ENCODE measurements at places on chromosomes 4 and X. TPM values are rescaled to one million over a fixed set of nuclear protein-coding genes. Genes with fewer than 3 reads are reported as not detected.

GRCh38 chrX:110675886-110676285, 119.7 kb downstream of the CHRDL1 start:
- H3K4me1 ChIP-seq, result no peaks in the 10 kb centered on the region
- no peak for DNase-seq
- H3K36me3 ChIP-seq, result no peaks in the 10 kb centered on the region
- H3K27ac ChIP-seq, result no peak overlapping the region
- no peaks in the 10 kb centered on the region for H3K27me3 ChIP-seq
- H3K4me3 ChIP-seq, result no peak overlapping the region

Gene FNIP2
- total RNA-seq, result 65.1 TPM

Gene ADAMTS3
- 4.2 TPM for total RNA-seq

DNA sequence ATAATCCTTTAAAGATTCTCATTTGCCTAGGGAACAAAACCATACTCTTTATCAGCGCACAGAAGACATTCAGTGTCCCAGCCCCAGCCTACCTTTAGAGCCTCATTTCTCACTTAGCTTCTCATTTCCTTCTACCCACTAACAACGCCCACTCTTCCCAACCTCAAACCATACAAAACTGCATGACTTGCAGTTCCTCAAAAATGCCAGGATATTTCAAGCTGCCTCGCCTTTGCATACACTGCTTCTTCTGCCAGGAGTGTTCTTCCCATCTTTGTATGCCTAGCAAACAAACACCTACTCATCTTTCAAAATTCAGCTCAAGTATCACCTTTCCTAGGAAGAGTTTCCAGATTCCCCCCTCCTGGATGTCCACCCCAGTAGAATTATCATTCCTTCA, 129.9 kb upstream of the ADGRL3 start:
- H3K27me3 ChIP-seq, result no peaks in the 10 kb centered on the region
- H3K4me1 ChIP-seq, result no peaks in the 10 kb centered on the region
- no peak overlapping the region for H3K27ac ChIP-seq
- no peak for DNase-seq

Gene DDX53
- not detected for total RNA-seq

DNA sequence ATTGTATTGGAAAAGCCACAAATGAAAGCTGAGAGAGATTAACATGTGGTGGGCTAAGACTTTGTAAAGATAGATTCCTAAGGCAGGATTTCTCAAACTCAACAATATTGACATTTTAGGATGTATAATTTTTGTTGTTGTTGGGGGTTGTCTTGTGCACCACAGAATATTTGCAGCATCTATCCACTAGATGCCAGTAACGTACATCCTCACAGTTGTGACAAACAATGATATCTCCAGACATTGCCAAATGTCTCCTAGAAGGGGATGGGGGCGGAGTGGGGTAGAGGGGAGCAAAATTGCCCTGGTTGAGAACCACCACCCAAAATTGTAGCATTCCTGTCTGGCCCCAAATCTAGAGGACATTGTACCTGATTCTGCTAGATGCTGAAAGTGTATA, 14.7 kb upstream of the CBR4 start:
- H3K4me1 ChIP-seq, result no peaks in the 10 kb centered on the region
- H3K4me3 ChIP-seq, result no peak overlapping the region
- H3K36me3 ChIP-seq, result no peaks in the 10 kb centered on the region
- H3K27me3 ChIP-seq, result no peaks in the 10 kb centered on the region
- no peak overlapping the region for H3K27ac ChIP-seq
- no peak for DNase-seq

Gene SPANXN3
- not detected for total RNA-seq

- H3K27me3 ChIP-seq, result peaks cover 8% of the 10 kb centered on the region
- H3K4me1 ChIP-seq, result no peaks in the 10 kb centered on the region
- H3K36me3 ChIP-seq, result no peaks in the 10 kb centered on the region
Measured at GRCh38 chr4:3869661-3870566, 103.7 kb downstream of the ADRA2C start.

Gene HAUS3
- 12.1 TPM for total RNA-seq

DNA sequence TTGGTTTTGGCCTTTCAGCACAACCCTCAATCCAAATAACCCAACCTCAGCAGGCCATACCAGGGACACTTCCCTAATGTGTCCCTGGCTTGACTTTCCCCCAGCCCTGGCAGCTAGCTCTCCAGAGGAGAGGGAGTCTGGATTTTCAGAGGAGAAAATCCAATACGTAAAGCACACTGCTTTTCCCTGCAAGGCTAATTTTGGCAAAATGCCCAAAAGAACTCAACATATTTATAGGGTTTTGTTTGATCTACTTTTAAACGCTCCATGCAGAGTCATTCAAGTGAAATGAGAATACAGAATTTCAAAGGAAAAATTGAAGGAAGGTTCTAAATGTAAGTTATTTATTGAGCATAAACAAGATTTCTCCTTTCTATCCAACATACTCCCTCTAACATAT, 167.2 kb downstream of the SH3KBP1 start:
- H3K36me3 ChIP-seq, result no peaks in the 10 kb centered on the region
- peaks cover 2% of the 10 kb centered on the region for H3K27me3 ChIP-seq
- DNase-seq, result peak; percentile 68
- H3K27ac ChIP-seq, result no peak overlapping the region

DNA sequence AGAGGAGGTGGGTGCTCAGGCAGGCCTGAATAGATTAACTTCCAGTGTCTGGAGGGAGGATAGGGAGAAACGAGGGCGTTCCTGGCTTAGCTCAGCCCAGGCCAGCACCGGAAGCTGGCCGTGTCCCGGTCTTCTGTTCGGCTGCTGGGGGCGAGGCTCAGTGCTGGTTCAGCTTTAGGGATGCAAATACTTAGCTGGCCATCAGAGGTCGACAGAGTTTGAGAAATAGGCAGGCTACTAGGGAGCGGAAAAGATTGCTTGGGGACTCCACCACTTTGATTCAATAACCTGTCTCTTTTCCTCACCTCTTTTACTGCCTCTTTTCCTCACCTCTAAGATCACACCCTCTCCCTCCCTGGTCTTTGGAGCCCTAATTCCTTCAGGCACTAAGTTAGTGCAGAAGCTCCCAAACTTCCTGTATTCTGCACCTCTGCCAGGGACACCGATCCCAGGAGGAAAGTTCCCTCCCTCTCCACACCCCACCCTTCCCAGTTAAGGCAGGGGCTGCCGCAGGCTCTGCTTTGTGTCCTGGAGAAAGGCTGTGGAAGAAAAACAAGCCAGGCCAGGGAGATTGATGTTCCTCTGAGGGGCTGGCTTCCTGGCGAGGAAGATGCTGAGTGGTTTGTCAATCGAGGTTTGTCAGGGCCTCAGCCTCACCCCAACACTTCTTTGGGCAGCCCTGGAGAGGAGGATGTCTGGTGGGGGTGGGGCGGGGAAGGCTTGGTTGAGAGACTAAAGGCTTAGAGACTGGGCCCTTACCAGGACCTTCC, 6.0 kb upstream of the EFNB1 start:
- H3K36me3 ChIP-seq, result no peaks in the 10 kb centered on the region

GRCh38 chrX:14941301-14941700, 68.1 kb downstream of the MOSPD2 start:
- H3K27ac ChIP-seq, result no peak overlapping the region
- H3K36me3 ChIP-seq, result no peaks in the 10 kb centered on the region
- H3K4me3 ChIP-seq, result no peak overlapping the region

DNA sequence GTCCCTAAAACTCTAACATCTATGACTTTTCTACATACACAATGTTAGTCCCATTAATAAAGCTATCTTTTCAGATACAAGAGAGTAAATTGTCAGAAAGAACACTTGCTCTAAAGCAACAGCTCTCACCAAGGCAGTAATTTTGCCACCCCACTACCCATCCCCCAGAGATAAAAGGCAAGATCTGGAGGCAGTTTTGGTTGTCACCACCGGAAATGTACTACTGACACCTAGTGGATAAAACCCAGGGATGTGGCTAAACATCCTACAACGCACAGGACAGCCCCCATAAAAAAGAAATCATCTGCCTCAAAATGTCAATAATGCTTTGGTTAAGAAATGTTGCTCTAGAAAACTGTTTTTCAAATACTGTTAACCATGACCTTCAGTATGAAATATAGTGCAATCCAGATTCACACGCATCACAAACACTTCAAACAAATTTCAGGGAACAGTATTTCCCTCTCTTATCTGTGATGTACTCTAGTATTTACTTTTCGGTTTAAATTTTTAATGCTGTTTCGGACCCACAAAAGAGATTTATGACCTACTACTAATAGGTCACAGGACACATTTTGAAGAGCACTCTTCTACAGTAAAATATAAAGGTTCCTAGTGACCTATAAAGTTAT, 5.1 kb downstream of the FBXL5 start:
- DNase-seq, result no peak
- no peaks in the 10 kb centered on the region for H3K36me3 ChIP-seq
- H3K4me3 ChIP-seq, result no peak overlapping the region
- no peak overlapping the region for H3K27ac ChIP-seq
- no peaks in the 10 kb centered on the region for H3K27me3 ChIP-seq

Gene TMEM33
- 63.8 TPM for total RNA-seq
